ENCODE measurements at places on chromosomes 2 and 18. TPM values are rescaled to one million over a fixed set of nuclear protein-coding genes. Genes with fewer than 3 reads are reported as not detected.

Gene PGAP1
- 24.9 TPM for total RNA-seq

DNA sequence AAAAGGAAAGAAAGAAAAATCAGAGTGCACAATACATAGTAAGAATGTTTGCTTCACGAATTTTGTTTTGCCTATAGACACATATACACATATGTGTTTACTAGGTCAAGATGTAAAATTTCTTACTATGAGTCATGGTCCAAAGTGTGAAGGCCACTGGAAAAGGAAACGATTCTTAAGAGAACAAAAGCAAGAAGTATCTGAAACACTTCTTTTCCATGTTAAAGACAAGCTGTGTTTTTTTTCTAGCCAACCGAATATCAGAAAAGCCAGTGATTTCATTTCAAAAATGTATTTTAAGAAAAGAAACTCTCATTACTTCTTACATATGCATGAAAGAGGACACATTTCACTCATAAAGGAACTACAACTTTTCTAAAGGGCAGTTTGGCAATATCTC lies 24.9 kb downstream of the PECR start:
- H3K4me3 ChIP-seq: no peak overlapping the region
- H3K27ac ChIP-seq: peak overlapping the region; percentile 81
- no peaks in the 10 kb centered on the region for H3K27me3 ChIP-seq
- no peak for DNase-seq
- H3K36me3 ChIP-seq: no peaks in the 10 kb centered on the region
- H3K4me1 ChIP-seq: peaks cover 4% of the 10 kb centered on the region

DNA sequence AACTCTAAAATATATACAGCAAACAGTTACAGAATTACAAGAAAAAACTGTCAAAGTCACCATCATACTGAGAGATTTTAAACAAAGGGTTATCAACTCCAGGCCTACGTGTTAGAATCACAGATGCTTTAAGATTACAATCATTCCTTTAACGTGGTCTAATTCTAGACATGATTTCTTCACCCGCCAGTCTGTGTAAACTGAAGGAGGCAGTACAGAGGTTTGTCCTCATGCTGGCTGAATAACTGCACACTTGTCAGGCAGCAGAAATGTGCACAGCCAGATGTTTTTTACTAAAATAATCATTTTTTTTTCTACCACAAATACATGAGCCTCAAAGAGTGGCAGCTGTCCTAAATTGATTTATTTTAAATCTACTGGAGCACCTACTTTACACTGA lies 15.5 kb upstream of the NEURL3 start:
- no peaks in the 10 kb centered on the region for H3K36me3 ChIP-seq
- H3K4me1 ChIP-seq: no peaks in the 10 kb centered on the region
- no peak for DNase-seq
- H3K4me3 ChIP-seq: no peak overlapping the region
- no peaks in the 10 kb centered on the region for H3K27me3 ChIP-seq
- H3K27ac ChIP-seq: no peak overlapping the region

DNA sequence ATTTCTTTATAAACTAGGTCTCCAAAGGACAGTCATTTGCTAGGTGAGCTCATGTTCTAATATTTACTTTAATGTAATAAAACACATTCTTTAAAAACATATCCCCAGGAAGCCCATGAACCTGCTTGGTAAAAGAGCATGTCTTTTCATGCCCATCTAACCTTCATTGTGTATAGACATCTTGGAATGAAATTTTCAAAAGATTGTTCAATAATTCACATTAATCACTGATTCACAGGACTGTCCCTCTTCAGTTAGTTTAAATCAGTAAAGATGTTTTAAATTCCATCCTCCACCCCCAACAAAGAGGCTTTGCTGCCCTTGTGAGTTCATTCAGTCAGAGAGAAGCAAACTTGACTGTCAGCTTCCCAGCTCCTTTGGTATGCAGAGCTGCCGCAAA lies 633.4 kb upstream of the CELF4 start:
- H3K27me3 ChIP-seq: no peaks in the 10 kb centered on the region
- no peaks in the 10 kb centered on the region for H3K36me3 ChIP-seq
- no peaks in the 10 kb centered on the region for H3K4me1 ChIP-seq
- no peak for DNase-seq

DNA sequence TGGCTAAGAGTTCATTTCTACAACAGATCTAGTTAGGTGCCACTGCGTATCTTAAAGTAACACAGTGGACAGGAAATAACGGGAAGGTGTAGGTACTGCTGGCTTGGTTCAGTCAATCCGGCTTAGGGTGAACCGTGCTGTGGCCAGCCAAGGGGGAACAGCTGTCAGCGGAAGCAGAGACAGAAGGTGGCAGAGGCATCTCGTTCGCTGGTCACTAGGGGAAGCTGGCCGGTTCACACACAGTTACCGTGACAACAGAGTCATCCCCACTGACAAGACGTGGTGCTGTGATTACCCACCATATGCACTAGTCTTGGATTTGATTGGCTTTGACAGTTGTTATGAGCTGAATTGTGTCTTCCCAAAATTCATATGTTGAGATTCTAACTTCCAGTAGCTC lies 58.8 kb upstream of the HDAC4 start:
- H3K36me3 ChIP-seq: no peaks in the 10 kb centered on the region
- no peak for DNase-seq
- H3K4me1 ChIP-seq: no peaks in the 10 kb centered on the region
- H3K4me3 ChIP-seq: no peak overlapping the region
- no peaks in the 10 kb centered on the region for H3K27me3 ChIP-seq

GRCh38 chr2:29425866-29426265 lies 310.7 kb downstream of the CLIP4 start:
- no peak overlapping the region for H3K27ac ChIP-seq
- DNase-seq: no peak
- H3K36me3 ChIP-seq: no peaks in the 10 kb centered on the region
- H3K27me3 ChIP-seq: no peaks in the 10 kb centered on the region
- peaks cover 12% of the 10 kb centered on the region for H3K4me1 ChIP-seq
- H3K4me3 ChIP-seq: no peak overlapping the region

GRCh38 chr2:138269765-138270164 lies 231.8 kb upstream of the SPOPL start:
- H3K27me3 ChIP-seq: no peaks in the 10 kb centered on the region
- H3K27ac ChIP-seq: no peak overlapping the region
- no peaks in the 10 kb centered on the region for H3K36me3 ChIP-seq
- H3K4me3 ChIP-seq: no peak overlapping the region

Gene NFATC1
- 5.9 TPM for total RNA-seq

DNA sequence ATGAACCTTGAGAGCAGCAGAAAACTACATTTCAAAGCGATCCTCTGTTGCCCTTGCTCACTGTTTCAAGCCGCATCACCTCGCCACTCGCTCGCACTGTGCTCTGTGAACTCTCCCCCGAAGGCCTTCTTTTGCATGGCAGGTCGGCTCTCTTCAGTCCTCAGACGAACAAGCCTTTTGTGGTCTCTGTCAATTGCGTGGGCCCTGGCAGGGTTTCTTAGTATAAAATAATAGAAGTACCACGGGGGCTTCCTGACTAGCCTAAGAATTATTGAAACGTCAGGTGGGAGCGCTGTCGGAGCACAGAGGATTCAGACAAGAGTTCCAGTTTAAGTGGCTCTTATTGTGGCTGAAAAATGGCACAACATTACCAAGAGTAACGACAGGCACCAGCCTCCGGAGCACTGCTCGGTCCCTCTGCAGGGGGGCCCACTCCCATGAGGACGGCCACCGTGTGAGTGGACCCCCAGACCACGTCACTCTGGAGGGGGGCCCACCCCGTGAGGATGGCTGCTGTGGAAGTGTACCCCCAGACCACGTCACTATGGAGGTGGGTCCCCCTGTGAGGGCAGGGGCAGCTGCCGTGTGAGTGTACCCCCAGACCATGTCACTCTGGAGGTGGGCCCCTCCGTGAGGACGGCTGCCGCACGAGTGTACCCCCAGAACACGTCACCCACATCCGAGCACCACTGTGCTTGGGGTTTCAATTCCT lies 237.7 kb downstream of the HDAC4 start:
- no peak for DNase-seq
- H3K27ac ChIP-seq: no peak overlapping the region
- H3K36me3 ChIP-seq: peaks cover 5% of the 10 kb centered on the region
- no peaks in the 10 kb centered on the region for H3K27me3 ChIP-seq
- H3K4me3 ChIP-seq: no peak overlapping the region
- H3K4me1 ChIP-seq: no peaks in the 10 kb centered on the region

GRCh38 chr2:58107803-58108710 lies 61.5 kb downstream of the VRK2 start:
- H3K36me3 ChIP-seq: no peaks in the 10 kb centered on the region
- peak overlapping the region; percentile 34 for H3K27ac ChIP-seq
- H3K4me3 ChIP-seq: no peak overlapping the region
- no peak for DNase-seq
- H3K27me3 ChIP-seq: no peaks in the 10 kb centered on the region
- no peaks in the 10 kb centered on the region for H3K4me1 ChIP-seq

- H3K4me1 ChIP-seq: peaks cover 34% of the 10 kb centered on the region
- no peaks in the 10 kb centered on the region for H3K27me3 ChIP-seq
- no peaks in the 10 kb centered on the region for H3K36me3 ChIP-seq
- peak overlapping the region; percentile 86 for H3K27ac ChIP-seq
- DNase-seq: peak; percentile 65
- no peak overlapping the region for H3K4me3 ChIP-seq
Observed at GRCh38 chr2:167826906-167827305, 420.5 kb downstream of the STK39 start.

Gene MEIS1
- total RNA-seq: 82.1 TPM

GRCh38 chr2:55862246-55862645 lies 61.3 kb downstream of the EFEMP1 start:
- H3K4me1 ChIP-seq: peaks cover 4% of the 10 kb centered on the region
- H3K27me3 ChIP-seq: no peaks in the 10 kb centered on the region
- peak overlapping the region; percentile 21 for H3K27ac ChIP-seq
- peak; percentile 34 for DNase-seq
- no peak overlapping the region for H3K4me3 ChIP-seq
- H3K36me3 ChIP-seq: no peaks in the 10 kb centered on the region

DNA sequence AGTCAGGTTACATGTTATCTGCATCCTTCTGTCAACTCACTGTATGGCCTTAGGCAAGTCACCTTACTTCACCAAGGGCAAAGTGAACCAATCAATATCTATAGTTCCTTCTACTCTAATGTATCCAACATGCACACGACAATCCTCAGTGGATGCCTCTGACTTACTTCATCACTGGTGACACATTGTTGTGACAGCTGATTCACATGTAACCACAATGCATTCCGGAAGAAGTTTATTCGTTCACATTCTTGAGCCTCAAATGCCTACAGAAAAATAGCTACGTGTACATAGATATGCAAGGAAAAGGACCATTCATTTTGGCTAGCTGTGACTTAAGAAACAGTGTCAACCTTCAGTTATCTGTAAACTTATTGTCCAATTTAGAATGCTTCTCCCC lies 26.3 kb upstream of the EPG5 start:
- DNase-seq: no peak
- H3K27ac ChIP-seq: no peak overlapping the region

GRCh38 chr2:19810637-19811036 lies 91.1 kb downstream of the TTC32 start:
- H3K36me3 ChIP-seq: no peaks in the 10 kb centered on the region
- H3K27ac ChIP-seq: no peak overlapping the region
- no peak overlapping the region for H3K4me3 ChIP-seq
- DNase-seq: no peak
